Gastroesophageal sphincter (tissue), 4 donors: ENCODE measurements at places on chromosomes 6 and 20. TPM values are rescaled to one million over a fixed set of nuclear protein-coding genes. Genes with fewer than 3 reads are reported as not detected.

APCDD1L gene
- total RNA-seq: 1.1 TPM

RGS17 gene
- not detected for total RNA-seq

LATS1 gene
- 29.9 TPM for total RNA-seq

SAMD5 gene
- total RNA-seq: 0.99 TPM

LIN28B gene
- not detected for total RNA-seq

PRL gene
- total RNA-seq: not detected

CFB gene
- 15.5 TPM for total RNA-seq
